T-helper 17 cell (primary cell): ENCODE measurements at places on chromosomes 4 and X.

DNA sequence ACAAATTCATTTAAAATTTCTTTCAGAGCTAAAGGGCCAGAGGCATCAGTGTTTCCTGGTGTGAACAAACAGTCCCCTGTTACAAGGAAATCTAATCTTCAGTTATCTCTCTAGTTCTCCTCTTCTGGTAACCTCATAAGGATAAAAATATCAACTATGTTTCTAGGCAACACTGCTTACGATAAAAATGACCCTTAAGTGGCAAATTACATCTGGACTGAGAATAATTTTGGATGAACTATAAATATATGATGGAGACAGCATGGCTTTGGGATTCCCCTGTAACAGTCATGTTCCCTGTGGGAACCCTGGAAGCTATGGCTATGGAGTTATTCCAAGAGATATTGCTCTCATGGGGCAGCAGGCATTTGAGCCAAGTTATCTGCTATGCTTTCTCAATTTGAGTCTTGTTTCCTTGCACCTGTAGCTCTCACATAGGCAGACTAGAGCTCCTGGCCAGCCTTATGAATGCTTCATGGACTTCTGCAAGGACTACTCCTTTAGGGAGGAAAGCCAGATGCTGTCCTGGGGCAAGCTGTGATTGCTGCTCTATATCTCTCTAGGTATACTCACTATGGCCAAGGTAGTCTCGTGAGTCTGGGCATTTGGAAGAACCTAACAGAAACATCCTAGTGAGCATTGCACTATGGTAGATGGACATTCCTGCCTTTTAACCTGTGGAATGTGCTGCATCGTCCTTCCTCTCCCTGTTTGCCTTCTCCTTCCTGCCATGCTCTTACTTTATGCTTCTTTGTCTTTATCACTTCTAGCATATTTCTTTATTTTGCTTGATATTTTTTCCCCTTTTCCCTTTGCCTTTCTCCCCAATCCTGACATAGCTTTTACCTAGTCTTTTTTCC is 14.2 kb downstream of the C4orf33 start:
- no peak overlapping the region for H3K4me3 ChIP-seq
- H3K27me3 ChIP-seq = no peaks in the 10 kb centered on the region
- peaks cover 11% of the 10 kb centered on the region for H3K36me3 ChIP-seq
- H3K4me1 ChIP-seq = no peaks in the 10 kb centered on the region
- peak overlapping the region; percentile 49 for H3K27ac ChIP-seq

DNA sequence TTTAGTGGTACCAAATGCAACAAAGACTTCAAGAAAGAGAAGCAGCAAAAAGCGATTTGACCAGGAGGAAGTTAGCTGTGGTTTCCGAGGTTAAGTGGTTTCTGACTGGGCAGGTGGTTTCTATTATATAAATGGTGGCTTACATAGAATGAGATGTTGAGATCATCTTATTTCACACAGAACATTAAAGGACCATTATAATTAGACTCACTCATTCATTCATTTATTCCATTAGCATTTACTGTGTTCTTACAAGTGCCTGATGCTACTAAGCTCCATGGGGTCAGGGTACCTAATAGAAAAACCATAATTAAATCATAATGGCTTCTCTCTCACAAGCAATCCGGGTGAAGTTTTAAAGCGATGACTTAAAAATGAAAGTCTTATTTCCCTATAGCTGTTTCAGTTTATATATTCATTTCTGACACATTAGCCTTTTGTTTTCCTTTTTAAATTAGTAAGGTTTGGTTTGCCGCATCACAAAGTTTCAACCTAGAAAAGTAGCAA is 10.6 kb downstream of the TSPAN6 start:
- peak overlapping the region; percentile 65 for H3K4me3 ChIP-seq
- H3K27me3 ChIP-seq = no peaks in the 10 kb centered on the region
- no peak for DNase-seq
- peaks cover 8% of the 10 kb centered on the region for H3K4me1 ChIP-seq

- H3K27ac ChIP-seq = no peak overlapping the region
- H3K27me3 ChIP-seq = no peaks in the 10 kb centered on the region
- H3K4me1 ChIP-seq = peaks cover 11% of the 10 kb centered on the region
- H3K36me3 ChIP-seq = no peaks in the 10 kb centered on the region
- H3K4me3 ChIP-seq = no peak overlapping the region
These were observed 61.8 kb downstream of the ZNF732 start for GRCh38 chr4:243426-243825.

DNA sequence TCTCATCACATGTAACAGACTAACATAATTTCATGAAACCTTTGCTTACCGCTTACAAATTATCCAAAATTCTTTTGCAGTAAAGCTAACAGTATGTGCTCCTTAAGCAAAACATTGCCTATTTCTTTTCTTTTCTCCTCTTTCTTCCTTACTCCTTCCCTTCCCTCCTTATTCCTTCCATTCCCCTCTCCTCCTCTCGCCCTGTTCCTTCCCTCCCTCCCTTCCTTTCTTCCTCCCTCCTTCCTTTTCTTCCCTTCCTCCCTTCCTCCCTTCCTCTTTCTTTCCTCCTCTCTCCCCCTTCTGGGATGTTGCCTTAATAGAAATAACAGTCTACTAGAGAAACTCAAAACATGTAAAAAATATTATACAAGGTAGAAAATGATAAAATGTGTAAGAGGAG is 246.4 kb downstream of the TENM3 start:
- DNase-seq = no peak
- peaks cover 5% of the 10 kb centered on the region for H3K4me1 ChIP-seq
- H3K4me3 ChIP-seq = no peak overlapping the region

DNA sequence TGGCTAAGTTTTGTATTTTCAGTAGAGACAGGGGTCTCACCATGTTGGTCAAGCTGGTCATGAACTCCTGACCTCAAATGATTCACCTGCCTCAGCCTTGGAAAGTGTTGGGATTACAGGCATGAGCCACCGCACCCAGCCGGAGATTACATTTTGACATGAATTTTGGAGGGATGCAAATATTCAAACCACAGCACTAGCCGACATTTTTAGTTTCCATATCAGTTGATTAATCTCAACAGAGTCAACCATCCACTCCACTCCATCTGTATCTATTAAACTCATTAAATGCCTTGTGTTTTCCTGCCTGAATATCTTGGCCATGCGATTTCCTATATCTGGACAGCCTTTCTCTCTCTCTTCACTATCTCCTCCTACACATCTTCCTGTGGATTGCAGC is 64.1 kb upstream of the PDGFRA start:
- H3K27ac ChIP-seq = no peak overlapping the region
- H3K4me3 ChIP-seq = no peak overlapping the region
- H3K4me1 ChIP-seq = no peaks in the 10 kb centered on the region
- H3K36me3 ChIP-seq = peaks cover 2% of the 10 kb centered on the region
- no peak for DNase-seq
- H3K27me3 ChIP-seq = peaks cover 13% of the 10 kb centered on the region

DNA sequence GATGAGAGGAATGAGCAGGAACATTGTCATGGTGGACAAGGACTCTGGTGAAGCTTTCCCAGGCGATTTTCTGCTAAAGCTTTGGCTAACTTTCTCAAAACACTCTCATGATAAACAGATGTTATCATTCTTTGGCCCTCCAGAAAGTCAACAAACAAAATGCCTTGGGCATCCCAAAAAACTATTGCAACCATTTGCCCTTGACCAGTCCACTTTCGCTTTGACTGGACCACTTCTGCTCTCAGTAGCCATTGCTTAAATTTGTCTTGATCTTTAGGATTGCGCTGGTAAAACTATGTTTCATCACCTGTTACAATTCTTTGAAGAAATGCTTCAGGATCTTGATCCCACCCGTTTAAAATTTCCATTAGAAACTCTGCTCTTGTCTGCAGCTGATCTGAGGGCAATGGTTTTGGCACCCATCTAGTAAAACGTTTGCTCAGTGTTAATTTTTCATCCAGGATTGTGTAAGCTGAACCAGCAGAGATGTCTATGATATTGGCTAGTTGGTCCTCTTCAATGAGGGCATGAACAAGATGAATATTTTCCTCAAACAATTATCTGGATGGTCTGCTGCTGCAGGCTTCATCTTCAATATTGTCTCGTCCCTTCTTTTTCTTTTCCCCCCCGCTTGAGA is 14.8 kb downstream of the TBC1D1 start:
- no peak for DNase-seq
- H3K36me3 ChIP-seq = peaks cover 7% of the 10 kb centered on the region
